ENCODE measurements at places on chromosomes 6 and 20.

DNA sequence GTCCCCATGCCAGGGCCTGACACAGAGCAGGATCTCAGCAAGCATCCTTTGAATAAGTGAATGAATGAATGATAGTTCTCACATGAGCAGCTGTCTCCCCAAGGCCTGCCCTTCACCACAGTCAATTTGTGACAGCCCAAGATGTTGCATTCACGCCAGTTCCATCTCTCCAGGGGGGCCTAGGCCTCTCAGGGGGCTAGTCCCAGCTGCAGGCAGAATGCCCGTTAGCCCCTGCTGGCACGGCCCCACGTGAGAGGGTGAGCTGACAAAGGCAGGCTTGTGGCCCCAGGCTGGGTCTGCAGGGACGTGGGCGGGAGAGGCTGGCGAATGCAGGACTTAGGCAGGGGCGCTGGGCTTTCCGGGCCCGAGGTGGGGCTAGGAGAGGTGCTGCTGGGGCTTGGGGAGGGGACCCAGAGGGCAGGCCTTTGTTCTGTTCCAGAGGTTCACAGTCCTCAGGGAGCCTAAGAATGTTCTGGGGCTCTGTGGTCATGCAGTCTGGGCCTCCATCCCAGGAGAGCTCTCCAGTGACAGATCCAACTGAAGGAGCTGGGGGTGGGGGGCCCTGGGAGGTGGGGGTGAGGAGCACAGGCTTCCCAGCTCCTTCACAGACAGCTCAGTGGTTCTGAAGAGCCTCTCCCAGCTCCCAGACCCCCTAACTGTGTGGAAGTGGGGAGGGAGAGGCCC, 30.5 kb upstream of the TLDC2 start:
- DNase-seq: peak; percentile 36

DNA sequence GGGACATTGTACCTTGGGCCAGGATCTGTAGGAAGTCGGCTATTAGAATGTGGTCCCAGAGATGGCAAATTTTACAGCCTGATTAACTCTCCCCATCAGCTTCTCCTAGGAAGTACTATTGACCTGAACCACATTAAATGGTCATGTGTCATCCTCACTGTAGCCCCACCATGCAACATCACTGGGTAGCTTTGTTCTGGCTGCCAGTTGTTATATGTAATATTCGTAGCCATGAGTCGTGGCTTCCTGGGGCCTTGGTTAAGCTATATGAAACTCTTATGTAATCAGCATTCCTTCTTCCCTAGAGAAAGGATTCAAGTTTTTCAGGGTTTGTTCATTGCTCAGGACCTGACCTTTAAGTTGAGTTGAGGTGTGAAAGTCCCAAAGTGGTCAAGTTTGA, 125.7 kb downstream of the ANKS1A start:
- no peak for DNase-seq

- no peak for DNase-seq
Measured at GRCh38 chr6:48325701-48326100, 214.7 kb upstream of the PTCHD4 start.

DNA sequence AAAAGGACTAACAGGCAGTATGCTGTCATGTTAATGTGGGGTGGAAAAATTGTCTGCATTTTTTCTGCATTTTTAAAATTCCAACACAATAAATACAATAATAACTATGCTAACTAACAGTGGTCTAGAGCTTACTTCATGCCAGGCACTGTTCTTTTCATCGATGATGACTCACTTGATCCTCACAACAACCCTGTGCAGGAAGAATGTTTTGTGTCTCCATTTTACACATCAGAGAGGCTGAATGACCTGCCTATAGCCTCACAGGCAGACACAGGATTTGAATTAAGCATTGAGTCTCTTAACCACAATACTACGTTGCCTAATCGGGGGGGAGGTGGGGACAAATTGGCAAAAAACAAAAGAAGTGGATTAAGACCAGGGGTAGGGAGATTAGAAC, 26.9 kb upstream of the FANCE start:
- no peak for DNase-seq

DNA sequence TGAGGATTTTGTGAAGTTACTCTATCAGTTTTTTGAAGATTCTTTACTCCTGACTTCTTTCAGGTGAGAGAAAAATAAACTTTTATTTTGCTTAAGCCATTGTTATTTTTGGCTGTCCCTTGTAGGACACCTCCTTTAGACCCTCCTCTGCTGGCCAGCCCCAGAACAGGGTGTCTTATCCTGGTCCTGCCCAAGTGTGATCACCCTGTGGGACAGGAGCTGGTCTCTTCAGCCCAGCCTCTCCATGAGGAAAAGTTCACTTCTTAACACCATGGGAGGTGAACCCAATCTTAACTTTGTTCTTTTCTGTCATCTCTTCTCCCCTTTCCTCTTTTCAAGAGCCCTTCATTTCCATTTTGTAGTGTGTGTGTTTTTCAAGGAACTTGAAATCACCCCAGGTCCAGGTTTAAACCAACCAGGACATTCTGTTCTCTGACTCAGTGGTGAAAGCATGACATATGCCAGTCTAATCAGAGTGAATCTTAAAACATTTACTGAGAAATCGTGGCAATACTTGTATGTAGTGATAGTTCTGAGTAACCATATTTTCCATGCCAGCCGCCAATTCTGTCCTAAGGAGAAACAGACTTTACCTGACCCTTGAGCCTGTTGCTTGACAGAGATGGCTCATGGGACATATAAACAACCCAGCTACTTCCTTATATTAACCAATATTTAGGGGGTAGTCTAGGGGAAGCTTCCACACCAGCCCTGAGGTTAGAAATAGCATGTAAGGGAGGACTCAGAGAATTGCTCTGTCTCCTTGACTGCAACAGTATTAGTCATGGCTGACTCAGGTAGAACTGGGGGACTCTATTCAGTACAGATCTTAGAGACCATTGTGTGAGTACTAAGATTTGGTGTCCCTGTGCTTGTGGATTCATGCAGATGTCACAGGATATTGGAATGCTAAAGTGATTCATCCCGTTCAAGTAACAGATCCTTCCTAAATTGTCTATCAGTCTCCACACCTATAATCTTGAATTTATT, 48.8 kb downstream of the FLRT3 start:
- no peak for DNase-seq

DNA sequence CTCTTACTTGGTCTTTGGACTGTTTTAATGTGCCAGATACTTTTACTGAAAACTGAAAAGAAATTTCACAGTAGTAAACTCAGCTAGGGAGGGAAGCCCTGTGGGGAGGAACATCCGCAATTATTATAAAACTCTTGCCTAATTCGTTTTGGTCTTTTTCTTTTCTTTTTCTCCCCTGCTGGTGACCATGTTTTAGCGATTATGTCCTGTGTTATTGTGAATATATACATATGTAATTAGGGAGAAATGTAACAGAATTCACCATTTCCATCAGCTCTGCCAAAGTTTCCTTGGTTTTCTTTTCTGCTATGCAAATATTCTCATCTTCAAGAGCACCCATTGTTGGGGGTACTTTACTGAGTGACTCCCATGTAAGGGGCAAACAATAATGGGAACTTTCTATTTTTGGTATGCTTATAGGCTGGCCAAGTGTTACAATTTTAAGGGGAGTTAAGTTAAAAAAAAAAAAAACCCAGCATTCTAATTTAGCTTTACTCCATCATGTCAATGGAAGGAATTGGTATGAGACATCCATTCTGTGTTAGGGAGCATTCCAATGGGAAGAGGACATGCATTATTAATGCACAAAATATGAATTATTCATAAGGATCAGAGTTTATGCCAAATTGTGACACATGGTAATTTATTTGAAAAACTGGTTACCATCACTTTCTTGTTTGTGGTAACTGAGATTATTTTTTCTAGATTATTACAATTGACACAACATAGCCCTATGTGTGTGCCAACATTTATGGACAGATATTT, 2.0 kb downstream of the DOK5 start:
- DNase-seq: no peak

DNA sequence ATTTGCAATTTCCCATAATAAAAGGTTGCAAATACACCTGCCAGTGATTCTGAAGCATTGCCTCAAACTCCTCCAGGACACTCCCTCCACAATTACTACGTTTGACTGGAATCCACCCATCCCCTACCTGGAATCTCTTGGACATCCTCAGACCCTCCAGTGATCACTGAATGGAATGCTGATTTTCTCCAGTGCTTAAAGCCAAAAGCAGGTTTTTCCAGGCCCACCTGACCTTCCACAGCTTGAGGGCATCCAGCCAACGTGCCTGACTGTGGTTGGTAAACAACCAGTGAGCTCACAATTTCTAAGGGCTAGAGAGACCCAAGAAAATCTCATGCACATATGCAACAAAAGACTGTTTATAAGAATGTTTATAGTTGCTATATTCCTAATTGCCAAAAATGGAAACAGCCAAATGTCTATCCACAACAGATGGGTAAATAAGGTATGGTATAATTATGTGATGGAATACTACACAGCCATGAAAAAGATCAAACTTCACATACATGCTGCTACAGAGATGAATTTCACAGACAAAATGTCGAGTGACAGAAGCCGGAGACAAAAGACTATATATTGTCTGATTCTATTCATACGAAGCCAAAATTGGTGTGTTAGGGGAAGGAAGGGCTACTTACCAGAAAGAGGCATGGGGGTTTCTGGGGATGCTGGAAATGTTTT, 147.1 kb upstream of the RREB1 start:
- no peak for DNase-seq

- DNase-seq: no peak
Measured at GRCh38 chr6:166683477-166683876, 56.4 kb upstream of the RPS6KA2 start.

GRCh38 chr6:42726026-42726425, 3.6 kb upstream of the PRPH2 start:
- DNase-seq: no peak
